Muscle of back (tissue), 13 donors: ENCODE measurements at places on chromosomes 2 and 18. TPM values are rescaled to one million over a fixed set of nuclear protein-coding genes. Genes with fewer than 3 reads are reported as not detected.

DNA sequence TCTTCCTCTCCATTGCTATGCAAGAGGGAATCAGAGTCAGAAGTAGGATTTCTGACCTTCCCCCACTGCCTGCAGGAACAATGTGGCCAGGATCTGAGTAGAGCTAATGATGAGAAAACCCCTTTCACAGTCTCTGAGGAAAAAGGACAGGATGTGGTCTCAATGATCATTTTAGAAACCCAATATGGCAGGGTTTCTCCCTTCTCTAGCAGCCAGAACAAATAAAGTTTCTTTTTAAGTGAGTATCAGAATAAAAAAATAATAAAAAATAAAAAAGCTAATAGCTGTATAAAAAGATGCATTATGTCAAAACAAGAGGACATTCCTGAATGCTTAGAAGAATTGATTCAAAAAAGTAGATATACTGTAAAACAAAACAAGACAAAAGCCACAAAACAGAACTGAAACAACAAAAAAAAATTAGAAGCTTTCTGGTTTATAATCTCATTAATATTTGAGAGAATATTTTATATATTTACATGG is 1124.9 kb upstream of the ZEB2 start:
- DNase-seq, result no peak

Gene REG3G
- not detected for polyA plus RNA-seq

Gene RNF103
- 33.5 TPM for polyA plus RNA-seq

DNA sequence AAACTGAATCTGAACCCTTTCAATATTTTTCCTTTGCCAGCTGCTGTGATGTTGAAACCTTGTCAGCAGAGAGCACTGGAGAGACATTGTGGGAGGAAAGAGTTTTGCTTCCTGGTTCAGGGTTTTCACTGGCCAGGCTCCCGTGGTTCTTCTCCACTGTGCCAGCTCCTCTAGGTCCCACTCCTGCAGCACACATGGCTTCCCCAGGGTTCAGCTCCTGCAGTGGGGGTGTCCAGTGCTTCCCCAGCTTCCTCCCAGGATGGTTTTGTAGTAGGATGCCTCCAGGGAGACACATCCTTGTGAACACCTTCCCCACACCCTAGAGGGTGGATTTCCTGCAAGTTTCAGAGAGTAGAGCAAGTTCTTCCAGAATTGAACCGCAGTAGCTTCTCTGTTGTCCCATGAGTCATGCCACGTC is 24.0 kb upstream of the SULT1C3 start:
- DNase-seq, result peak; percentile 49

Gene HOXD12
- not detected for polyA plus RNA-seq

DNA sequence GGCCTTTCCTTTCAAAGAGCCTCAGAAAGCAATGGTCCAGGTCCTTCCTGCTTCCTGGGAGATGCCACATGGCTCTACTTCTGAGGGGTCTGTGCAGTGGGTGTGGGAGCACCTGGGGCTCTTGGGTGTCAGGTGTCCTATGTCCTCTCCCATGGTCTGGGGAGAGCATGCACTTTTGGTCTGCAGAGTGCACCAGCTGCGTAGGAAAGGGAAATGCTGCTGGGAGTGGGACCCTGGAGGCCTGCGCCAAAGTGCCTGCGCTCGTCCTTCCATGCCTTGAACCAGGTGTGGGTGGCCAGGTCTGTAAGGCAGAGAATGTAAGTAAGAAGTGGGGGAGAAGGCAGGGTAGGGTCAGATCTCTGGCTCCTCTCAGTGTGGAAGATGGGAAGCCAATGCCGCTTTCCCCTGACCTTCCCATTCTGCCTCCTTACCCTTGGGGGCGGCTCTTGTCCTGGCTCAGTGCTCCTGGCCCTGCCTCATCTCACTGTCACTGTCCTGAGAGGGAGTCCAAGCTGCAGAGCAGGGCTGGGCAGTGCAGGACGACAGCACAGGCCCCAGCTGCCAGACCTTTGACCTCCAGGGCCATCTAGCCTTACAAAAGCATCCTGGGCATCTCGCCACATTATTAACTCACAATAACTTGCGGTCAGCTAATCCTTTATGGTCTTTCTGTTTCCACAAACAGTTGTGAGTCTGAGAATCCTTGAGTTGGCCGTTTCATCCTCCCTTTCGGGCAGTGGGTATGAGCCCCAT is 6.6 kb upstream of the PROM2 start:
- DNase-seq, result no peak

DNA sequence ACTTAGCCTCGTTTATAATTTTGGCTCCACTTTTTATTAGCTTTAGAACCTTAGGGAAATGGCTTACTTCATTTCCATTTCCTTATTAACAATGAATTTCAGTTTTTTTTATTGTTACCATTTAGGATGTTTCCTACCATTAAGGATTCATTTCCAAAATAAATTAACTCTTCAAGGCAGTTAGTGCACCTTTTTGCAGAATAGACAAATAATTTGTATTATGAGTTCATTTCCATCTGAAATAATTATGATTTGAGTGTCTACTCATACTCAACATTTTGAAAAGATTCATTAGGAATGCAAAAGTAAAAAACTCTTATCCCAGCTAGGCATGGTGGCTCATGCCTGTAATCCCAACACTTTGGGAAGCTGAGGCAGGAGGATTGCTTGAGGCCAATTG is 186.8 kb upstream of the STON1 start:
- no peak for DNase-seq

Gene AMER3
- polyA plus RNA-seq, result not detected

DNA sequence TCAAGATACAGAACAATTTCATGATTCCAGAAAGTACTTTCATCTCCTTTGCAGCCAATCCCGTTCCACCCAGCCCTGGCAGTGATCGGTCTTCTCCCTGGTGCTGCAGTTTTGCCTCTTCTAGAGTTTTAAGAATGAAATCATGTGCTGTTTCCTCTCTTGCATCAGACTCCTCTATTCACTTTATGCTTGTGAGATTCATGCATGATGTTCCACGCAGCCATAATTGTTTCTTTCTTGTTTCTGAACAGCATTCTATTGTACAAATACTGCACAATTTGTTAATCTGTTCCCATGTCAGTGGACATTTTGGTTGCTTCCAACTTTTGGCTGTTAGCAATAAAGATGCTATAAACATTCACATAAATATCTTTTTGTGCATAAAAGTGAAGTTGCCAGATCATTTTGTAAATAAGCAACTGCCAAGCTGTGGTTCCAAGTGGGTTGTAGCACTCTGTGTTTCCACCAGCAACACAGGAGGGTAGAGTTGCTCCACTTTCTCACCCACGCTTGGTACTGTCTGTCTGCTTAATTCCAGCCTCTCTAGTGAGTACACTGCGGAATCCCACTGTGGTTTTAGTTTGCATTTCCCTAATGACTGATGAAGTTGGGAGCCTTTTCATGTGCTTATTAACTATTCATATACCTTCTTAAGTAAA is 104.5 kb downstream of the TWIST2 start:
- DNase-seq, result no peak

- no peak for DNase-seq
Observed at GRCh38 chr2:240446664-240447175, 11.3 kb downstream of the GPC1 start.

DNA sequence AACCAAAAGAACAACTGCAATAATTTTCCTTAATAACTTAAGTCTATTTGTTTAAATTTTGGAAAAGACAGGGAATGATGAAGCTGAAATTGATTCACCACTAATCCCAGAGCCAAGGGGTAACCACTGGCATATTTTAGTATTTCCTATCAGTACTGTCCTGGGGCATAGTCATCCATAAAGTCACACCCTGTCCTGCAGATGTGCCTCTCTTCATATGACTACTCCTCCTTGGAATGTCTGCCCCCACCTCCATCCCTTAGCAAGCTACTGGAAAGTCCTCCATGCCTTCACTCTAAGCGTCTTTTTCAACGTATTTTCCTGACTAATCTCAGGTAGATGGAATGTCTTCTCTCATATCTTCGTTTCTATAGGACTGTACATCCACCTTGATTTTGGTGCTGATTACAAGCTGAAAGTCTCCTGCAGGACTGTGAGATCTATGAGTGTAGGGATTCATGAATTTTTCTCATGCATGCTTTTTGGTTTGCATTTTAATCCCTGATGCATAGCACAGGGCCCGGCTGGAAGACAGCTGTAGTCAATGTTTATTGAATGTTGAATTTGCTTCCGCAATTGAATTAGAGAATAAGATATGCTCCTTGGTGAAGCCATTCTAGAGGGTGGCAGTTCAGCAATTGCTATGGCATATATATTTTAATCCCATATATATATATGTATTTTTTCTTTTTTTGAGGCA is 85.6 kb downstream of the MOGAT1 start:
- no peak for DNase-seq

DNA sequence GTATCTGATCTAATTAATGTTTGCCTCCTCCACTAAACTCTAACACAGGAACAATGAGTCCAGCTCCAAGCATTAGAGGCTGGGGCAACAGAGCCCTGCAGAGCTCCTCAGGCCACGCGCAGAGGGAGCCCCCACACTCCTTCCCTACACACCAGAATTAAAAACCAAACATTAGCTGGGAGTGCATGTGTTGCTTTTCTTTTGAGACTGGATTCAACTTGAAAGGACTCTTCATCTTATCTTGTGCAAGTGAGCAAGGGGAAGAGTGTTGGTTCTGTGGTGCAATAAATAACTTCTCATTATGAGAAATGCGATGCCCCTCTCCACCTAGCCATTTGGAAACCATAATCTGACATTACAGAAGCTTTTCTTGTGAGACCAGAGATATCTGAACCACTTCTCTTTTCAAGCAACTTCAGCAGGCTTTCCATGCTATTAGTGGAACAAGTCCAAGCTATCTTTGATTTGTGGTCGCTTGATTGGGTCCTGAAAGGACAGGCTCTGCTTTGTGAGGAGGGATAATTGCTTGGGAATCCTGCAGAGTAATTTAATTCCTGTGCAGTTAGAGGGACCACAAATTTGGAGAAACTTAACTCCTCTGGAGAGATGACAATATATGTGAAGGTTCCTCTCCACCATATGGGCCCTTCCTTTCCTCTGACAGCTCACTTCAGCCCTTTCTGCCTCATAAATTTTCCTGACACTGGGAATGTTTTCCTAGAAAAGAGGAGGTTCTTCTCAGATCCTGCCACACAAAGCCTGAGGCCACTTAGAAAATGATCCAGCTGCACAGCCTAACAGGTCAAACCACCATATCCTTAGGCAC is 112.5 kb downstream of the ATL2 start:
- DNase-seq, result no peak

Gene DNAJC5G
- polyA plus RNA-seq, result not detected

GRCh38 chr2:204665771-204666170 is 120.5 kb downstream of the PARD3B start:
- no peak for DNase-seq

DNA sequence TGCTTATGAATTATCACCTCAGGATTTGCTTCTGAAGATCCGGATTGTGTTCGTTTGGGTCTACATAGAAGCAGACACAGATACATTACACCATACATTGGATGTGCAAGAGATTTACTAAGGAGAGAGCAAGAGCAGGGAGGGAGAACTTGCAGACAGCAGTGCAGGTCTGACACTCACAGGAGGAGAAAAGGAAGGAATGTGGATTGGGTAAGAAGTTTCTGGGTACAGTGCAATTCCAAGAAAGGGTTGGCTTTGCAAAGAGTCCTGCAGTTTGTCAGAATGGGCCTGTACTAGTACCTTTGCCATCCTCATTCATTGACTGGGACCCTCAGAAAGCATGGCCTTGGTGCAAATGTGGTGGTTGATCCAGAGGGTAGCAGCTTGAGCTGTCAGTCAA is 4.8 kb upstream of the THOC1 start:
- DNase-seq, result no peak

Gene ARHGAP28
- polyA plus RNA-seq, result 29.1 TPM

Gene UPP2
- polyA plus RNA-seq, result not detected
